A172 (cell line): ENCODE measurements at places on chromosomes 16 and 17. TPM values are rescaled to one million over a fixed set of nuclear protein-coding genes. Genes with fewer than 3 reads are reported as not detected.

The TBC1D3G gene
- 0.50 TPM in 1 of 2 replicates, not detected in the other for total RNA-seq

The GPRC5C gene
- 2.7 and 5.9 TPM in 2 replicates for total RNA-seq

The MYH8 gene
- total RNA-seq = not detected in 2 replicates

DNA sequence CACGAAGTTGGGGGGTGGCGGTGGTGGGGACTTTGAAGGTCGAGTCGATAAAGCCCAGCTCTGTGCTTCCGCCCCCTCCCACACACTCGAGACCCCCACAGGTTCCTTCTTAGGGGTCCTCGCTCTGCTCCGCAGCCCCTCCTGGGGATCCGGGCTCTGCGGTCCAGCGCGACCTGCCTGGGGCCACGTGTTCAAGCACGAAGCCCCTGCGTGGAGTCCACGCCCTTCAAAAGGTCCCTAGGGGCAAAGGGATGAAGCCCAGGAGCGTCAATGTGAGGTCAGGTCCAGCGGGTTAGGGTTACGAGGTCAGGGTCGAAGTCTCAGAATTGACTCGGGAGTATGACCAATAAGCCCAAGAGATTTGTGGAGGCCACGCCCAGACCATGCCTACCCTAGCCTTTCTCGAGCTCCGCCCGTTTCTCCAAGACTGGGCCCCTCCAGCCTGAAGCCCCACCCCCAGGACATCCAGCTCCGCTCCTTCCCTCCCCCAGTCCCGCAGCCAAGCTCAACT lies 786 bp upstream of the CACNA1G start:
- DNase-seq = peak; percentile 52

DNA sequence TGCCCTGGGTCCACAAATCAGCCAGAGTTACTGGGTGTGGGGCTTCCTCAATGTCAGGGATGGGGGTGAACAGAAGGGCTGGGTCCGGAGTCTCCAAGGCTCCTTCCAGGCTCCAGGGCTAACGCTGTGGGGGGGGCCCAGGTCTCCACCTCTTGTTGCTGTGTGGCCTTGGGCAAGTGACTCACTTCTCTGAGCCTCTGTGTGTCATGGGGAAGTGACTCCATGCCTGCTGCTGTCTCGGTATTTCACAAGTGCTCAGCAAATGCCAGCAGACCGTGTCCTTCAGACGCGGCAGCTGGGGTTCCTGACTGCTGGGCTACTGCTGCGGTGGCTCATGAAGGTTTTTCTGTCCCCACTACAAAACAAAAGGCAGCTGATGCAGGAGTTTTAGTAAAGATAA lies 26.6 kb downstream of the JPH3 start:
- DNase-seq = peak; percentile 6

GRCh38 chr16:82031116-82032084 lies 3.7 kb upstream of the HSD17B2 start:
- peak; percentile 78 for DNase-seq

DNA sequence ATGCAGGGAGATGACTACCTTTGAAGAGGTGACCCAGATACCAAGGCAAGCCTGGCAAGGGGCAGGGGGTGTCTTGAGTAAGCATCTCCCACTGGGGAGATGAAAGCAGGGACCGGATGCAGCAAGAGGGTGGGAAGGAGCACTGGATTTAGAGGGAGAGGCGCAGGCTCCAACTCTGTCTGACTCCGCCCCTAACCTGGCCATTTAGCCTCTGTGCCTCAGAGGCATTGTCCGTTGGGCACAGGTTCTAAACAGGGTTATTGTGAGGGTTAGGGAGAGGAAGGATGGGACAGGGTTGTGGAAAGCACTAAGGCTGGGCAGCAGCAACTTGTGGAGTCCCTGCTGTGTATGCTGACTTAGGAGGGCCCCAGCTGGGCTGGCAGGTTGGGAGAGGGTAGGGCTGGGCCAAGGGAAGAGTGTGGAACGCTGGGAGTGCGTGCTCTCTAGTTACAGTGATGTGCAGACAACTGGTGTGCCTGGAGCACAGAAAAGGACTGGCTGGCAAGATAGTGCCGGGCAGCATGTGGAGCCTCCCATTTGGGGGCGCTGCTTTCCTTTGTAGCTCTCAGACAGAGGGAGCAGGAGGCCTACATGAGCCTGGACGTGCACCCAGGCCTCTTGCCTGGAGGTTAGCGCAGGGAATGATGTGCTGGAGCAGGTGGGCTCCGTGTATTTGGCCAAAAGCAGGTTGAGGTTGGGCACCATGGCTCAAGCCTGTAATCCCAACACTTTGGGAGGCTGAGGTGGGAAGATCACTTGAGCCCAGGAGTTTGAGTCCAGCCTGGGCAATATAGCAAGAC lies 26.2 kb downstream of the TBX2 start:
- DNase-seq = peak; percentile 42

GRCh38 chr17:82350182-82351030 lies 8.6 kb upstream of the TEX19 start:
- no peak for DNase-seq

The SNX20 gene
- total RNA-seq = not detected in 2 replicates

DNA sequence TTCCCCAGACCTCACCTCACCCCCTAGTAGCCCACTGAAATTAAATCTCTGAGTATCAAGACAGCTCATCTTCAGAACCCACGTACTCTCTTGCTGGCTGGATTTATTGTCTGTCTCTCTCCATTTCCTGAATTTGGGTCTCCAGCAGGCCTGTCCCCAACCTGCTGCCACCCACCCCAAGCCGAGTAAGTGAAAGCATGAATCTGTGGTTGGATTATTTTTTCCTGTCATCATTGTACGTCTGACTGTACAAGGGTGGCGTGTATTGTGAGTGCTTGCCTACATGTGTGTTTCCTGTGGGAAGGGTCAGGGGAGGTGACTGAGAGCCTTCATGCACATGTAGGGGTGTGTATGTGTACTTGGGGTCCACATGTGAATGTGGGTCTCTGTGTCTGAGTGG lies 5.4 kb downstream of the TNP2 start:
- DNase-seq = no peak

The SLC13A2 gene
- total RNA-seq = not detected in 2 replicates

The RTN4RL1 gene
- 1.7 and 2.2 TPM in 2 replicates for total RNA-seq

- DNase-seq = peak; percentile 97
Observed at GRCh38 chr16:27326738-27327585, 13.2 kb downstream of the IL4R start.

DNA sequence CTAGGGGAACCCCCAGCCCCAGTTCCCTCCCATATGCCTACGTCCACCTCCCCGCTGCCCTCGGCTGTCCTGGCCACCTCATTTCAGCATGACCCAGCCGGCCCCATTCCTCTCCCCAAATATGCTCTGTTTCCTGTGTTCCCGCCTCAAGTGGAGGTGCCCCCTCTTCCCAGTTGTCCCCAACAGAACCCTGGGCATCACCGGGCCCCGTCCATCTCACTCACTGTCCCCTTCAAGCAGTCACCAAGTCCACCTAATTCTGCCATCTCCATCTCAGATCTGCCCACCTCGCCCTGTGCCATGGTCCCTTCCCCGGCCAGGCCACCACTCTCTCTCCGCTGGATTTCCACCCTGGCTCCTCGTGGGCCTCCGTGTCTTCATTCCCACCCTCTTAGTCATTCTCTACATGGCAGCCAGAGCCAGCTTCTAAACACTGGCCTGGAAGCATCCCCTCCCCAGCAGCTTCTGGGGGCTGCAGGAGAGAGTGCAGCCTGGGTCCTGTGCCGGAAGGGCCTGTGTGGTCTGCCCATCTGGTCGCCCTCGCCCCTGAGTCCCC lies 12.8 kb downstream of the CDK3 start:
- DNase-seq = no peak

- DNase-seq = peak; percentile 75
Observed at GRCh38 chr16:66899945-66900710, 18.6 kb downstream of the CDH16 start.

DNA sequence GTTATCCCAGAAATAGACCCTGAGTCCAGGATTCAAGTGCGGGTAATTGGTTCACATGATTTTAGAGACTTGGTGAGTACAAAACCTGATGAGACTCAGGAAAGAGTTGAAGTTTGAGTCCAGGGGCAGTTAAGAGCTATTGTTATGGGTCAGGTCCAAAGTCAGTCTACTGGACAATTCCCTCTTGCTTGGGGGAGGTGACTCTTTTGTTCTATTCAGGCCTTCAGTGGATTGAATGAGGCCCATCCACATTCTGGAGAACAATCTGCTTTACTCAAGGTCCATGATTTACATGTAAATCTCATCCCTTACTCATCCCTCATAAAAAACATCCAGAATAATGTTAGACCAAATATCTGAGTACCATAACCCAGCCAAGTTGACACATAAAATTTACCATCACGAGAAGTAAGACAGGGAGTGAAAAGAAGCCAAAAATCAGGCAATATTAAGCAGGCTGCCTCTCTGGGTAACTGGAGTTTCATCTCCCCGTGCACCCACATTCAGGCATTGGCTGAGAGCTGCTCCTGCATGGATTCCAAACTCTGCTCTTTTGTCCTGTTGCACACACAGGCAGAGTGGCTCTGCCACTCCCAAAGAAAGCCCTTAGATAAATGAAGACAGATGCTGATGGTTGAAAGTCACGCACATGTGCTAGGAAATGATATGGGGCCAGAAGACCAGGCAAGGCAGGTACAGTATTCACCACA lies 156.0 kb upstream of the SALL1 start:
- DNase-seq = no peak

The TACO1 gene
- total RNA-seq = 37.1 and 37.4 TPM in 2 replicates

DNA sequence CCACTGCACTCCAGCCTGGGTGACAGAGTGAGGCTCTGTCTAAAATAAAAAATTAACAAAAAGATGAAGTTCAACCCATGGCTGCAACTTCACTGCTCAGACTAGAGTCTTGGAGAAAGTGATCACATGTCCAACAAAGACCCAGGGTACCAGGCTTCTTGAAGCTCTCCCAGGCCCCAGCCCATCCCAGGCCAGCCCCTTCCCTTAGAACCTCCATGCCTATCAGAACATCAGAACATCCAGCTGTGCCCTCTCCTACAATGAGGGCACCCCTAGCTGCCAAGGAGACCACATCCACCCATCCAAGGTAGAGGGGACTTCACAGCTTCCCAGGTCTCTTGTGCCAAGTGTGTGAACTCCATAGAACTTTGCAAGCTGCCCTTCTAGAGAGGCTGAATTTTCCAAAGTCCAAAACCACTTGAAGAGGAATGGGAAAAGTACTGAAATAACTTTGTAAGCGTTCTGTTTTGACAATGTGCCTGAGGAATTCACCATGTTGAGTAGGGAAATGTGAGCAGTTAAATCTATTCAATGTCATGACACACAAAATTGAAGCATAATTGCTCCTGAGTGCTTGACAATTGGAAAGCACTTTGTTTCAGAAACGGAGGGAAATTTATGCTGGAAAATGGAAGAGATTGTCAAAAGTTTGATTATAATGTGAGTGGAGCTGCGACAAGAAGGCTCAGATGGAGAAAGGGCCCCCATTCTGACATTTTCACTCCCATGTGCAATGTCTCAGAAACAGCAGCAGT lies 230.4 kb downstream of the ZNF423 start:
- DNase-seq = no peak

GRCh38 chr17:73226556-73227172 lies 33.8 kb downstream of the COG1 start:
- no peak for DNase-seq

GRCh38 chr17:72414967-72415853 lies 294.4 kb downstream of the SOX9 start:
- no peak for DNase-seq

The TP53TG3D gene
- total RNA-seq = not detected in 2 replicates

DNA sequence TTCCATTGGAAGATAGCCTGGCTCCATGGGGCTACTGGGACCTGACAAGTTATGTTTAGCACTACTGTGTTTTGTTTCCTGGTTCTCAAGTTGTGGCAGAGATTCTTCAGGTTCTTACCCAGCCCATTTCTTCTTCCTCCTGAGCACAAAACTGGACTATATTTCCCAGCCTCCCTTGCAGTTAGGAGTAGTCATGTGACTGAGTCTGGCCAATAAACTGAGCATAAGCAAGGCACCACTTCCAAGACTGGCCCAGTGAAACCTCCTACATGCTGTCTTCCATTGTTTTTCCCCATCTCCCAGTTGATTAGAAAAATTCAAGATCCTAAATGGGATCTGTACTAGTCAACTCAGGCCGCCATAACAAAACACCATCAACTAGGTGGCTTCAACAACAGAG lies 28.2 kb upstream of the RBBP6 start:
- DNase-seq = no peak

DNA sequence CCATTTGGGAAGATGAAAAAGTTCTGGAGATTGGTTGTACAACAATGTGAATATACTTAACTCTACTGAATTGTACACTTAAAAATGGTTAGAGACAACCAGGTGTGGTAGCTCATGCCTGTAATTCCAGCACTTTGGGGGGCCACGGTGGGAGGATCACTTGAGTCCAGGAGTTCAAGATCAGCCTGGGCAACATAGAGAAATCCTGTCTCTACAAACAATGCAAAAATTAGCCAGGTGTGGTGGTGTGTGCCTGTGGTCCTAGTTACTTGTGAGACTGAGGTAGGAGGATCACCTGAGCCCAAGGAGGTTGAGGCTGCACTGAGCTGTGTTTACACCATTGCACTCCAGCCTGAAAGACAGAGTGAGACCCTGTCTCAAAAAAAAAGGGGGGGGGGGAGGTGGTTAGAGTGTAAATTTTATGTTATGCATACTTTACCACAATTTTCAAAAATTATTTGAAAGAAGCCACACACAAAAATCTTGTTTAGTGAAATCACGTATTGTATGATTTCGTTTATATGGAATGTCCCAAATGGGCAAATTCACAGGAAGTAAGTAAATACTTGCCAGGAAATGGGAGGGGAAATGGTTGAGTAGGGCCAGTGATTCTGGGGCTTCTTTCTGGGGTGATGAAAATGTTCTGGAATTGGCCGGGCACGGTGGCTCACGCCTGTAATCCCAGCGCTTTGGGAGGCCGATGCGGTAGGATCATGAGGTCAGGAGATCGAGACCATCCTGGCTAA lies 37.1 kb upstream of the AMZ2 start:
- peak; percentile 21 for DNase-seq

GRCh38 chr17:35605678-35606077 lies 18.6 kb downstream of the AP2B1 start:
- no peak for DNase-seq

- DNase-seq = no peak
Observed at GRCh38 chr17:19304751-19305150, 57.8 kb downstream of the B9D1 start.

GRCh38 chr17:12680407-12680897 lies 14.8 kb downstream of the MYOCD start:
- DNase-seq = no peak

DNA sequence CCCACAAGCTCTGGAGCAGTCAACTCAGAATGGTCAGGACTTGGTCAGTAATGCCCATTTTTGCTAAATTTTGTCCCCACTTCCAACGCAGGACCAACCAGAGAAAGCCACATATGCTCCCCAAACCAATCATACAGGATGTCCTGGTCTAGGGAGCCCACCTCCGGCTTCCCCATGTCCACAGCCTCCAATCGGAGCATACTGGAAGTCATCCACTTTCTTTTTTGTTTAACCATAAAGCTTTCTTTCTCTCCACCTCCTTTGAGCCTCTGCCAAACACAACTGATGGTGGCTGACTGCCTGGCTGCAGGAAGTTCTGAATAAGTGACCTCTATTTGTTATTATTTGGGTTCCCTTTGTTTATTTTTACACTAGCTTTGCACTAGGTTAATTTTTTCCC lies 549.1 kb downstream of the WWOX start:
- DNase-seq = no peak

The NLRC3 gene
- total RNA-seq = 0.03 TPM in 1 of 2 replicates, not detected in the other

DNA sequence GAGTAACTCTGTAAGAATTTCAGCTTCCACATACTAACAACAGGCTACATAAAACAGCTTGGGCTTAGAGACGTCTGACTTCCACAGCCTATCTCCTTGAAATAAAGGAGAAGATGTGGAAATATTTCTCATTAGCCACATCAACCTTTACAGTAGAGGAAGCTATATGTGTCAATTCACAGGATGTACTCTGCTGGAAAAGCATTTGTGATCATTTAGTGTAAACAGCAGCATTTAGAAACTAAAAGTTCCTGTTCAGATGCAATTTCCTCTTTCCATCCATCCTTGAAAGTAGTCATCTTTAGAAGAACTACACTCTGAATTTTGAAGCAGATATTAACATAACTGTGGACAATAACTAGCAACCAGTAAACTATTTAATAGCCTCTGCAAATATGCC lies 46.2 kb downstream of the XPO6 start:
- DNase-seq = no peak
